Endothelial cell (in vitro differentiated cells): ENCODE measurements at places on chromosomes 16 and 17. TPM values are rescaled to one million over a fixed set of nuclear protein-coding genes. Genes with fewer than 3 reads are reported as not detected.

Gene CTRB1
- total RNA-seq = not detected

Gene ALG1
- 21.0 TPM for total RNA-seq

Gene TERB1
- total RNA-seq = 0.10 TPM

Gene KRT25
- total RNA-seq = not detected

Gene KRTAP2-1
- total RNA-seq = not detected

Gene CDK5R1
- 2.2 TPM for total RNA-seq

Gene GLYR1
- total RNA-seq = 111 TPM

Gene TAT
- total RNA-seq = not detected

Gene DCAKD
- total RNA-seq = 29.2 TPM

Gene TBC1D3K
- not detected for total RNA-seq

Gene DPEP2
- 1.0 TPM for total RNA-seq

Gene MT1H
- not detected for total RNA-seq

Gene CCL7
- total RNA-seq = not detected

Gene CDRT15L2
- not detected for total RNA-seq

Gene DYNLRB2
- not detected for total RNA-seq

Gene PRSS36
- 0.74 TPM for total RNA-seq

Gene NKD1
- 2.4 TPM for total RNA-seq

Gene NPB
- 0.56 TPM for total RNA-seq

Gene CA10
- not detected for total RNA-seq

Gene KRT12
- total RNA-seq = not detected

Gene COL1A1
- 6.8 TPM for total RNA-seq

Gene ZSCAN10
- total RNA-seq = 50.7 TPM

Gene PAM16
- 29.5 TPM for total RNA-seq

Gene TBC1D3I
- 0.23 TPM for total RNA-seq

Gene RAB37
- 2.5 TPM for total RNA-seq

Gene EVI2B
- not detected for total RNA-seq

Gene HIGD1B
- not detected for total RNA-seq

Gene OTOP3
- total RNA-seq = not detected

Gene RBFOX1
- total RNA-seq = 0.69 TPM

Gene SETD6
- total RNA-seq = 7.9 TPM

Gene DNAI2
- total RNA-seq = not detected

Gene CLDN6
- total RNA-seq = 33.0 TPM

Gene GGT6
- total RNA-seq = not detected

Gene IL21R
- total RNA-seq = not detected
